ENCODE measurements at places on chromosomes 7 and 10.

GRCh38 chr7:12884856-12885440 lies 197.5 kb downstream of the ARL4A start:
- DNase-seq, result no peak

- no peak for DNase-seq
Observed at GRCh38 chr7:123624527-123625183, 23.0 kb downstream of the ASB15 start.

- no peak for DNase-seq
Observed at GRCh38 chr7:110105307-110105706, 985.6 kb upstream of the LRRN3 start.

DNA sequence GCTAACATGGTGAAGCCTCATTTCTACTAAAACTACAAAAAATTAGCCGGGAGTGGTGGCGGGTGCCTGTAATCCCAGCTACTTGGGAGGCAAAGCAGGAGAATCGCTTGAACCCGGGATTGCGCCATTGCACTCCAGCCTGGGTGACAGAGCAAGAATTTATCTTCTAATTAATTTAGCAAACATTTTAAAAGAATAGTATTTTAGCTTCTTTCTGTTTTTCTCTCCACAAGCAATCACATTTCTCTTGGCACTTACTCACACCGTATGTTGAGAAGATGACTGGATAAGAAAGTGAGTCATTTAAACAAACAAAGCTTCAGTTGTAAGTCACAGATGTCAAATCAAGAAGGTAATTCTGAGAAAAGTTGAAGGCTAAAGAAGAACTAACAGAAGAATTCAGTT lies 264.0 kb downstream of the ARL4A start:
- no peak for DNase-seq

- DNase-seq, result no peak
Observed at GRCh38 chr7:112080441-112080840, 125.8 kb downstream of the DOCK4 start.

GRCh38 chr7:91411060-91411459 lies 146.8 kb downstream of the FZD1 start:
- DNase-seq, result no peak

GRCh38 chr7:191981-192649 lies at the start of gene FAM20C:
Gene FAM20C, plus strand, starts transcription at chr7:192571. Its CDS starts 629 bp downstream, at chr7:193200.
- DNase-seq, result no peak

DNA sequence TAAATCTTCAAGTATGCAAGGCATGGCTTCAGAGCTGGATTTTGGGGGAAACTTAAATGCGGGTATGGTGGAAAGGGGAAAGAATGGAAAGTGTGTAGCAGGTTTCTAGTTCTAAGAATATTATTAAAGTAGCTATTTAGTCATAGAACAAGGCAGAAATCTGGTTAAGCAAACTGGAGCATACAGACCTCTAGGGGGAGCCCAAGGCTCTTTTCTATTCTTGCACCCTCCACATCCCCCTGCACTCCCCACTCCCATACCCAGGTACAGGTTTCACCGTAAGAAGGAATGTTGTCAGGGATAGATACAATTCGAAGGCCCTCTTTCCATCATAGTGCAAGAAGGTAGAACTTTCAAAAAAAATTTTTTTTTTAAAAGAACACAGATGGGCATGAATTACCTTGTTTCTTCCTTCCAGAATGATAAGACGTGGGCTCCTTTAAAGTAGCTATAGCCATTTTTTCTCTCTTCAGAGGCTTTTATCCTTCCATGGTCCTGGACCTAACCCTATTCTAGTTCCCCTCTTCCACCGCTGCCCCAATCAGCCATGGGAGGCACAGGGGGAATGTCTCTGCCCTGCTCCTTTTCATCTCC lies 41.5 kb upstream of the SMIM30 start:
- DNase-seq, result no peak

GRCh38 chr10:17835688-17836087 lies 26.5 kb downstream of the MRC1 start:
- no peak for DNase-seq

GRCh38 chr10:132058793-132059759 lies 6.7 kb upstream of the JAKMIP3 start:
- no peak for DNase-seq

DNA sequence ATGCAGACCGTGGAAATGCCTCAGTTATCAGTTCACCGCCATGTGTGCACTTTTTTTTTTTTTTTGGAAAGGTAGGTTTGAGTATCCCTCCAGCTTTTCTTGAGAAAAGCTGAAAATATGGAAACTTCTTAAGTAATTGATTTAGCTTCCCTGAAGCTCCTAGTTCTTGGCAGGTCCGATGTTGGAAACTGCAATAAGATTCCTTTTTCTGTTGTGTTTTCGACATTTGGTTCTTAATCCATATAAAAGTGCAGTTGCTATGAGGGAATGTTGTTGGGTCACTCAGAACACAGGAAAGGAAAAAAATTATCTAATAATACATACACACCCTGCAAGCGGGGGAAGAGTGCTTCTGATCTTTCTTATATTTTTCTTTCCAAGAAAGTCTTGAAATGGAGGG lies 665.2 kb downstream of the INHBA start:
- no peak for DNase-seq

GRCh38 chr10:132397671-132398565 lies 918 bp downstream of the PWWP2B start:
- DNase-seq, result no peak
